Kasumi-1 (cell line): ENCODE measurements at places on chromosomes 11 and 22.
A peak's percentile ranks its signal among the peaks of the same experiment; 100 is the strongest.

- DNase-seq: no peak
Observed at GRCh38 chr11:70705930-70706329, 307.6 kb downstream of the CTTN start.

- DNase-seq: no peak
Observed at GRCh38 chr11:62033191-62034035, 66.0 kb upstream of the FTH1 start.

GRCh38 chr11:128354476-128354875, 232.9 kb downstream of the ETS1 start:
- DNase-seq: no peak

- DNase-seq: peak; percentile 56
Observed at GRCh38 chr11:48172818-48173609, 43.6 kb upstream of the OR4B1 start.

- DNase-seq: no peak
Observed at GRCh38 chr11:69152733-69153421, 2.9 kb upstream of the SMIM38 start.

- no peak for DNase-seq
Observed at GRCh38 chr11:64060263-64060860, 24.6 kb downstream of the FLRT1 start.

DNA sequence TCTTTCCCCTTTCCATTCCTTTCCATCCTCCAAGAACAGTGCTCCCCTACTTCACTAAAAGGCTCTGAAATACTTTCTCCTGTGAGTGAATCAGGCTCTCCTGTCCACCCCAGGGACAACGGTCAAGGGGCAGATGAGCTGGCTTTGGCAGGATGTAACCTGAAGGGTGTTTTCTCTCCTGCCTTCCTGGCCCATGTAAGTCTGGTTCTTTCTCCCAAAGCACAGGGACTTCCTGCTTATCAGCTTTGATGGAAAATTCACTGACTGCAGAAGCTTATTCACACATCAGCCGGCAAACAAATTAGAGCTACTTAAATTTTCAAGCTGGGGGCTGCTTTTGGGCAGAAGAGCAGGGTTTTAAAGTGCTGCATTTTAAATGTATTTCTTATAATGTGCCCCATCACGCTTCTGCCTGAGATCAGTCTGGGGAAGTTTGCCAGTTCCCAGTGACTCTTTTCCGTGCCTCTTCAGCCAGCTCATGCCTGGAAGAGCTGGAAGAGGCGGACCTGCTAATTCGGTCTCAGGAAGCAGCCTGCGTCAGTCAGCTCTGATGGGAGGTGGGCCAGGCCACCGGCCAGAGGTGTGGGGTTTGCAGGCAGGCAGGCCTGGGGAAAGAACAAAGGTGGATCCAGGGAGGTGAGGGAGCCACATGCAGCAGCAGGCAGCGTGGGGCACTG, 140.4 kb upstream of the TBCEL start:
- no peak for DNase-seq

DNA sequence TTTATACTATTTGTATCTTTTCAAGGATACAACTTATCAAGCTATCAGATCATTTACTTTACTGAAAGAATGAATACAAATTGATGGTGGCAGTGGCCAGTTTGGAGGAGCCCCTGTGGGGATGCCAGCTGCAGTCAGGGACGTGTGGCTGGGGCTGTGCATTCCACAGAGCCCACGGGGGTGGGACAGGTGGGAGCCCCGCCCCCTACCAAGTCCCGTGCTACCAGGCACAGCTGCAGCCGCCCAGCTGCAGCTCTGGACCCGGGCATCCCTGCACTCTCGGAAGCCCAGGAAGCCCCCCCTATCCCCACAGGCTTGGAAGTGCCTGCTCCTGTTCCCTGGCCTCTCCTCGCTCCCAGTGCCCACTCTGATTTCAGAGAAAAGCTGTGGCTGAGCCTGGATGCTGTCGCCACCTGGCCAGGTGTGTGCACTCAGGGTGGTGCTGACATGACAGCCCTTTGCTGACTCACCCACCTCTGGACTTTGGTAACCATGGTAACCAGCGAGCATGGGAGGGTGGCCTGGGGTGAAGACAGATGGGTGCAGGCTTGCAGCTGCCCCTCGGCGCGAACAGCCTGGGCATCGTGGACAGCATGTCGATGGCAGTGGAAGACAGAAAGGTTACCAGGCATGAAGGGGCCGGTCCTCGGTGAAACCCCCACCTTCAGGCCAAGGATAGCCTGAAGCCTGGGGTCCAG, 138.1 kb downstream of the SBF2 start:
- no peak for DNase-seq

- no peak for DNase-seq
Observed at GRCh38 chr11:72838691-72839305, 24.6 kb downstream of the ATG16L2 start.

DNA sequence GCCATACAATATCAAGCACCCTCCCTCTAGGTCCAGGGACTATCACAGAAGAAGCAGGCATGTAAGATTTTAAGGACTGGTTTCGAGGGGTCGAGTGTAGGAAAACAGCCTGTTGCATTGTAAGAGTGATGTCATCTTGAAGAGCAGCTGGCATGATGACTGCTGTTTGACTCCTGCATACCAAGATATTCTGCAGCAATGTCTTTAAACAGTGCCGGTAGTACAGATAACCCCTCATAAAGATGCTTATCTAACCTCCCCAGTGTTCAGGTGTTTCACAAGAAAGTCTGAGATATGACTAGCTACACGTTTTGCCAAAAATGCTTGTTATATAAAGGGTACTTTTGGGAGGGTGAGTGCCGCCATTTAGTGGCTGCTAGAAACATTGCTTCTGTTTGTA, 12.0 kb downstream of the FAM111A start:
- DNase-seq: no peak

GRCh38 chr11:27894552-27894951, 194.3 kb upstream of the BDNF start:
- DNase-seq: peak; percentile 68
